ENCODE measurements at places on chromosomes 4 and X. TPM values are rescaled to one million over a fixed set of nuclear protein-coding genes. Genes with fewer than 3 reads are reported as not detected.

METTL14 gene
- total RNA-seq, result 20.2 TPM

PPEF2 gene
- total RNA-seq, result not detected

SH3BGRL gene
- 12.3 TPM for total RNA-seq

CDX4 gene
- not detected for total RNA-seq

LETM1 gene
- 146 TPM for total RNA-seq

LSM6 gene
- total RNA-seq, result 32.5 TPM

All from nasal cavity respiratory epithelium epithelial cell of viscerocranial mucosa (primary cell).